ENCODE measurements at places on chromosomes 2 and 18.

DNA sequence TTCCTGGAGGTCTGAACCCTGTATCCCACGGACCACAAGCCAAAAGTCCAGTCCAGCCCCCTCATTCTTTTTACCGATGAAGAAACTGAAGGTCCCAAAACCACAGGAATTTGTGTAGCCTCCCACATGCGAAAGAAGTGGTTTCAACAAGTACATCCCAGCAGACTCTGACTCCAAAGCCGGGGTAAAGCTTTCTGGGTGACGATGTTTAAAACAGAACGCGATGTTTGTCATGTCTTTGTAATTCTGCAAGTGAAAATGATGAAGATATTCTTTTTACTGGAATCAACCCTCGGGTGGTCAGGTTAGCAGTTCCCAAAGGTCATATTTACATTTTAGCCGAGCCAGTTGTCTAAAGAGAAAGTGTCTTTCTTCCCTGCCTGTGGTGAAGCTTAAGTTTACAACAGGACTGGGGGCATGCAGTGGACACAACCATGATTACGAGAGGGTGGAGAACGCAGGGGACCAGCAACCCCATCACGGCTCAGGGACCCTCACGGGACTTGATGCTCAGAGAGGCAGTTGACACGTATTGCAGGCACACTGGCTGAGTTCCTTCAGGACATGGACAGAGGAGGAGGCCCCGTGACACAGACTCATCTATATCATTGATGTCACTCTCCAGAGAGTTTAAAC lies 17.8 kb upstream of the TMEM131 start:
- DNase-seq: no peak

- DNase-seq: no peak
Observed at GRCh38 chr2:119485336-119486110, 38.8 kb downstream of the SCTR start.

- no peak for DNase-seq
Observed at GRCh38 chr2:60226943-60227342, 326.5 kb downstream of the BCL11A start.

- no peak for DNase-seq
Observed at GRCh38 chr2:239075918-239076758, 228.3 kb downstream of the TWIST2 start.

- no peak for DNase-seq
Observed at GRCh38 chr2:96587843-96588242, 50.3 kb downstream of the KANSL3 start.

DNA sequence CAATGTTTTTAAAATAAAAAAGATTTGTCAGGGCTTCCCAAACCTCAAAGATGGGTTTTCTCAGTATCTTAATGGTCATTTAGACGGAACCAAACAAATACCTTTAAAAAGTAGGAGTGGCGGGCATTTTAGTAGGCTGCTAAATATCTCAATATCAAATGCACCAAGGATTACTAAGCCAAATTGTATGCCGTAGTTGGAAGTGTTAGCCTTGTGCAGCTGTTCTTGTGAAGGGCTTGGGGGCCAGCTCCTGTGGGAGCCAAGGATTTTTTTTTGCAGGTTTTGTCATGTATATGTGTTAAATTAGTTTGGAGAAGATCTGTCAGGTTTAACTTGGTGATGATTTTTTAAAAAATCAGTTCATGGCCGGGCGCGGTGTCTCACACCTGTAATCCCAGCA lies 52.1 kb downstream of the ACTR2 start:
- no peak for DNase-seq

All from K562 (cell line).